ENCODE measurements at places on chromosomes 1 and 21.
A peak's percentile ranks its signal among the peaks of the same experiment; 100 is the strongest.

GRCh38 chr1:76090283-76091203 lies 16.0 kb downstream of the ST6GALNAC3 start:
- no peak for DNase-seq

DNA sequence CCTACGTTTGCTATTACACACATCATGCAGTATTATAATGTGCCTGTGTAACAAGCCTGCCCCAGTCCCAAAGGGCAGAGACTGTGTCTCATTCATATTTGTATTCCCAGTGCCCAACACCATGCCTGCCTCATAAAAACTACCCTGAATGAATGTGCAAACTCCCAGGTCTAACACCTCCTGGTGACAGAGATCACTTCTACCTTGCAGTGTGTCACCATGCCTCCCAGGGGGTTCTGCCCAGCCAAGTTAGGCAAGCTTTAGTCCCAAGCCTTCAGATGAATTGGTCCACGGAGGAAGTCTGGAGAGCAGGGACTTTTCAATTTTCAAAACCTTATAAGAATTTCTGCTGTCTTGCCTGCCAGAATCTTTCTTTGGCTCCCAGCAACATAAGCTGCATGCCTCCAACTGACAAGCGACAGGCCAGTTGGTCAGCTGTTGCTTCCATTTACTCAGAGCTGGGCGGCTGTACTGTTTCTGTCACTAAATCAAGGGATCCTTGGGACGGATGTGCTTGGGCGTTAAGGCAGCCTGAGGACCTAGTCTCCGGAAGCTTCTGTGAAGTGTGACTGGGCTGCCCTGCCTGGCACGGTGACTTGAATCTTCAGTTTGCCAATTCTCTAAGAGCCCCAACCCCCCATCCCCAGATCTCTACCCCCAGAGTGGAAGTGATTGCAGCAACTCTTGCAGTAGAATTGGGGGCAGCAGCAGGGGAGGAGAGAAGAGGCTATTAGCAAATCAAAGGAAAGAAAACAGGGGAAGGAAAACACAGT lies 1.2 kb downstream of the RXRG start:
- DNase-seq = no peak

- no peak for DNase-seq
These were observed 24.7 kb upstream of the HSD17B7 start for GRCh38 chr1:162765788-162766187.

DNA sequence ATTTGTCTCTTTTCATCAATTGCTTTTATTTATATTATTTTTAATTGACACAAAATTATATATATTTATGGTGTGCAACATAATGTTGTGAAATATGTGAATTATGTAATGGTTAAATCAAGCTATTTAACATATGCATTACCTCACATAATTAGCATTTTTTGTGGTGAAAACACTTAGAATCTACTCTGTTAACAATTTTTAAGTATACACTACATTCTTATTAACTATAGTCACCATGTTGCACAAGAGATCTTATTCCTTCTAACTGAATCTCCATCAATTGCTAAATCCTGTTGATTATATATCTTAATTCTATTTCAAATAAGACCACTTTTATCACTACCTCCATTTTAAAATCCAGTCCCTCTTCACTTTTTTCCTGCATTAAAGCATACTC lies 42.5 kb downstream of the PLPPR5 start:
- no peak for DNase-seq

GRCh38 chr1:211628417-211628816 lies 47.0 kb downstream of the NEK2 start:
- DNase-seq = no peak

- DNase-seq = no peak
These were observed 102.6 kb downstream of the SELENOF start for GRCh38 chr1:86811142-86811924.

- DNase-seq = no peak
These were observed 112.5 kb downstream of the DNM3 start for GRCh38 chr1:171953835-171954234.

DNA sequence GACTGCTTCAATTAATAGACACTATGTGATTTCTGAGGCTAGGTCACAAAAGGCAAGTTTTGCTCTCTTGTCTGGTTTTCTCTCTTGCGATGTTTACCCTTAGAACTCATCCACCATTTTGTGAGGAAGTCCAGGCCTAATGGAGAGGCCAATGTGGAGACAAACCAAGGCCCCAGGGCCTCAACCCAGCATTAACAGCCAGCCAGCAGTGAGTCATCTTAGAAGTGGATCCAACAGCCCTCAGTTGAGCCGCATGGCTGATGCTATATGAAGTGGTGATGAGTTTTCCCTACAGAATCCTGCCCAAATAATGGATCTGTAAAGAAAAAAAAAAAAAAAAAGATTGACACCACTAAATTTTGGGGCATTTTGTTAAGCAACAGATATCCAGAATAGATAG lies 95.1 kb downstream of the DNTTIP2 start:
- DNase-seq = no peak

GRCh38 chr1:48187969-48188563 lies 34.5 kb upstream of the SLC5A9 start:
- no peak for DNase-seq

- DNase-seq = peak; percentile 77
These were observed 58.2 kb downstream of the WLS start for GRCh38 chr1:68173936-68174737.

- no peak for DNase-seq
These were observed 41.4 kb upstream of the AJAP1 start for GRCh38 chr1:4612991-4613390.

DNA sequence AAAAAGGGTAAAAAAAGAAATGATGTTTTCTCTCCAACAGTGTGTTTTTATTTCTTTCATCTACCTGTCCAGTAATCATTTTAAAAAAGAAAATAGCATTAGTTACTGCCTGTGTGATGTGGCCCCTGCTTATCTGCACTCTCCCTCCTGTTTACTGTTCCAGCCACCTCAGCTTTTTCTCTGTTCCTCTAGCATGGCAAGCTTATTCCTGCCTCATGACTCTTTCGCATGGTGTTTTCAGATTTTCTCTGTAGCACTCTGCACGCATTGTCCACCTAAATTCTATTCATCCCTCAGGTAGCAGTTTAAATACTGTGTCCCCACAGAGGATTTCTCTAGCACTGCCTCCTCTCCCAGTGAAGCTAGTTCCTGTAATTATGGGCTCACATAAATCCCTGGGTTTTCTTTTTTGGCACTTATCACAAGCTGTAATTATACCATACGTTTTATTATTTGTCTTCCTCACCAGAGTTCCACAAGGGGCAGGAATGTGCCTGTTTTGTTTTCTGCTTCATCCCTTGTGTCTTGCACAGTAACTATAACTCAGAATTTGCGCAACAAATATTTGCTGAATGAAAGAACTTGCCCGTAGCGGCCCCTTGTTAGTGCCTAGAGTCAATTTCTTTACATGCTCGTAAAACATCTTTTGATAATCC lies 51.4 kb upstream of the LRIG2 start:
- no peak for DNase-seq
